ENCODE measurements at places on chromosomes 5 and 9. TPM values are rescaled to one million over a fixed set of nuclear protein-coding genes. Genes with fewer than 3 reads are reported as not detected.

DNA sequence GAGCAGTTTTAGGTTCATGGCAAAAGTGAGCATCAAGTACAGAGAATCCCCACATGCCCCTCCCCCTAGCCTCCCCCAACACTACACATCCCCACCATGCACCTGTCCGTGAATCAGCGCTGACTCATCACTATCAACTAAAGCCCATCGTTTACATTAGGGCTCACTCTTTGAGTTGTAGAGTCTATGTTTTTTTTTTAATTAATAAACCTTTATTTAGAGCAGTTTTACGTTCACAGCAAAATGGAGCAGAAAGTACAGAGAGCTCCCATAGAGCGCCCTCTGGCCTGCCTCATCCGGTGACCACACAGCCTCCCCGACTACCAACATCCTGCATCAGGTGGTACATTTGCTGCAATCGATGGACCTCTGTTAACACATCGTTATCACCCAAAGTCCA is 47.9 kb upstream of the UNC5A start:
- H3K4me1 ChIP-seq = no peaks in the 10 kb centered on the region
- H3K4me3 ChIP-seq = no peak overlapping the region
- no peak overlapping the region for H3K27ac ChIP-seq
- H3K27me3 ChIP-seq = peaks cover 54% of the 10 kb centered on the region
- no peaks in the 10 kb centered on the region for H3K36me3 ChIP-seq
- DNase-seq = no peak

DNA sequence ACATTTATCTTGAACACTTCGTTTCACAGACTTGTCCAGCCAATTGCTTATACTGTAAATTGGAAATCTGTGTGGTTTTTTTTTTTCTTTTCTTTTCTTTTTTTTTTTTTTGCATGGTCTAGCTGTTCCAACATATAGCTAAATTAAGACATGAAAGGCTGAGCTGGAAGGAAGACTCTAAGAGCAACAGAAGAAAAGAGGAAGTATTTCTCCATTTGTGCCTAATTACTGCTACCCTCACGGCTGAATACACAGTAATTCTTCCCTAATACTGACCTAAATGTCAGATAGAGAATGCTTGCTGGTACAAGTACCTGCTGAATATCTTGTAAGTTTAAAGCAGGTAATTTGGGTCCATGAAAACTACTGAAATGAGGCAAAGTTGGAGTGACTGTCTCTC is 11.0 kb upstream of the HAPLN1 start:
- H3K4me3 ChIP-seq = no peak overlapping the region
- no peaks in the 10 kb centered on the region for H3K36me3 ChIP-seq
- no peak for DNase-seq
- H3K27me3 ChIP-seq = no peaks in the 10 kb centered on the region
- no peaks in the 10 kb centered on the region for H3K4me1 ChIP-seq

DNA sequence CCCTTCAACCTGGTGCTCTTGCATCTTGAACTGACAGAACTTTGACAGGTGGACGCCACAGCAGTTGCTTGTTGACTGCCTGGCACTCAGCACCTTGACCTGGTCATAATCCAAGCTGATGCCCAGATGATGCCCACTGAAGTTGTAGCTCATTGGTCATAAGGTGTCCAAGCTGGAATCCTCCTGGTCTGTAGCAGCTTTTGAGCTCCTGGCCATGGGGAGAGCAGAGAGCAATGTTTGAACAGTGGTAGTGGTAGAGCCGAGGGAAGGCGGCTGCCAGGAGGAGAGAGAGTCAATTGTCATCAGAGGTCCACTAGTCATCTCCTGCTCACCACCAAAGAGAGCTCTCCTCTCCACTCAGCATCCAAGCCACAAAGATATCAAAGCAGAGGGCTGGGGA is 23.3 kb downstream of the CSF2 start:
- DNase-seq = no peak
- H3K27me3 ChIP-seq = peaks cover 5% of the 10 kb centered on the region
- H3K27ac ChIP-seq = no peak overlapping the region
- H3K36me3 ChIP-seq = no peaks in the 10 kb centered on the region
- no peaks in the 10 kb centered on the region for H3K4me1 ChIP-seq
- H3K4me3 ChIP-seq = no peak overlapping the region

DNA sequence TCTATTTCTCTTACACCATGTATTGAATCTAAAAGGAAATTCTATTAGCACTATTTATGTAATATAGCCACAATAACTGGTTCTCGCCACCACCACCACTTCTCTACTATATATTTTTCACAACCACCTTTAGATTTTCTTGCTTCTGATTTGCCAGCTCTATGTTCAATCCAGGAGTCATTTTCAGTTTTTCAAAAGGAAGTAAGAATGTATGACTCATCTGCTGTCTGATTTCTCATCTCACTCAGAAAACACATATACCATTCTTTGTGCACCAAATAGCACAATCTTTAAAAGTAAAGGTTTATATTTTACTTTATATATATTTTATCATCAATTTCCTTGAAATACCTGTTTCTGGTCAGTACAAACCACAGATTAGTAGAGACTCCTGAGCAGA is 1127.5 kb downstream of the TAF11L14 start:
- H3K36me3 ChIP-seq = no peaks in the 10 kb centered on the region
- H3K27me3 ChIP-seq = no peaks in the 10 kb centered on the region

DNA sequence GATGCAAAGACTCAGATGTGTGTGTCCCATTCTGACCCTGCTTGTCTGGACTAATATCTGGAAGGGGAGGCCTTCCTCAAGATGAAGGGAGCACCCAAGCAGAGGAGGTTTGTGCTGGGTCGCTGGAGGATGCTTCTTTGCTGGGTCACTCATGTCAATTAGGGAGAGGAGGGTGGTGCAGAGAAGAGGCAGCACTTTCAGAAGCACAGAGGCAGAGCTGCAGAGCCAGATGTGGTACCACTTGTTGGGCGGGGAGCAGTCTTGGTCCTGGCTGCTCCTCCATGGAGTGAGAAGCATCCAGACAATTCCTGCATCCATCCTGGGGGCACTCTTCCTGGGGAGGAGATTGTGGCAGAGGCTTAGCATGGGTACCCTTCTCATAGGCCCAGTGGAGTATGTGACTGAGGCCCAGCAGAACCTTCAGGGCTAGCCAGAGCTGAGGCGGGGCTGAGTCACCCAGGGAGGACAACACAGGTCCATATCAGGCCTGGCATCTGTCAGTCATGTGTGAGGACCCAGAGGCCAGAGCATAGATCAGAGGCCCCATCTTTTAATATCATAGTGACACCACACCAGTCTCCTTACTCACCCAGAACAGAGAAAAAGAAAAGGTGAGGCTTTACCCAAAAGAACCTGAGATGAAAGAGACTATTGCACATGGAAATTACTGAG is 59.8 kb downstream of the TNFSF15 start:
- no peaks in the 10 kb centered on the region for H3K36me3 ChIP-seq
- no peak overlapping the region for H3K4me3 ChIP-seq
- H3K4me1 ChIP-seq = peaks cover 7% of the 10 kb centered on the region
- no peak overlapping the region for H3K27ac ChIP-seq
- H3K27me3 ChIP-seq = no peaks in the 10 kb centered on the region
- no peak for DNase-seq

The MAMDC4 gene
- 22.6 TPM for total RNA-seq

The FOXD4 gene
- total RNA-seq = 0.35 TPM

GRCh38 chr9:2469681-2470221 is 151.8 kb upstream of the VLDLR start:
- H3K27me3 ChIP-seq = no peaks in the 10 kb centered on the region
- peaks cover 32% of the 10 kb centered on the region for H3K4me1 ChIP-seq

- DNase-seq = no peak
- no peak overlapping the region for H3K4me3 ChIP-seq
- H3K36me3 ChIP-seq = no peaks in the 10 kb centered on the region
- no peak overlapping the region for H3K27ac ChIP-seq
- H3K4me1 ChIP-seq = no peaks in the 10 kb centered on the region
Observed at GRCh38 chr9:32738501-32739172, 44.7 kb upstream of the TMEM215 start.

DNA sequence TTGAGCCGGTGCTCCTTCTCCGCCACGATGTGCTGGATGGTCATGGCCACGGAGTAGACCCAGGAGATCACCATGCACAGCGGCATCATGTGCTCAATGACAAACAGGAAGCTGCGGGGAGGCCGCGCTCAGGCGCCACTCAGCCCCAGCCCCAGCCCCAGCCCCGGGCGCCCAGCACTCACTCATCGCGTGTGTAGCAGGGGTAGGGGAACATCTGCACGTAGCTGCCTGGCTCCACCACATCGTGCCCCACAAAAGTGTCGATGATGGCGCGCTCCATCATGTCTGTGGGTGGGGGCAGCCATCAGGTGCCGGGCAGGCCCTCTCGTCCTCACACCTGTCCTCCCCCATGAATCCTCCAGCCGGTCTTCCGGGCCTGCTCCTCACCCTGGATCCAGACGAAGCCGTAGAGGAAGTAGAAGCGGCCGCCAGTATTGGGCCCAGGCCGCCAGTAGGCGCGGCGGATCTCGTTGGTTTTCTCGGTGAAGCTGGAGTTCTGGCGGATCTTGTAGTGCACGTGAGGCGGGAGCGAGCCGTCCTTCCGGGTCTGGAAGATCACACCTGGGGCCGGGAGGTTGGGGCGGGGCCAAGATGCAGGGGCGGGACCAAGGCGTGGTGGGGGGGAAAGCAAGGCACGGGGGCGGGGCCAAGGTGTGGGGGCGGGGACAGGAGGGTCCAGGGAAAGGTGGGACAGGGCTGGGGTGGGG is 10.1 kb downstream of the ABCA2 start:
- DNase-seq = no peak
- H3K27me3 ChIP-seq = no peaks in the 10 kb centered on the region
- no peak overlapping the region for H3K27ac ChIP-seq
- H3K4me3 ChIP-seq = no peak overlapping the region
- no peaks in the 10 kb centered on the region for H3K4me1 ChIP-seq

DNA sequence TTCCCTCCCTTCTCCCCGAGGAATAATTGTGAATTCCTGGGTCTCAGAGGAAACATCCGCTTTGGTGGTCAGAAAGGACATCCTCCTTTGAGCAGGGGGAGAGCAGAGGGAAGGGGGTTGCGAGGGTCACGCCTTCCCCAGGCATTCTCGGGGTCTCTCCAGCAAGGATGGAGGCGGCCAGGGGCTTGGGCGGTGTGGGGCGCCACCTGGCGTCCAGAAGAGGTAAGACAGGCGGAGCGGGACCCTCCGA is 129.1 kb downstream of the KCNIP1 start:
- peak overlapping the region; percentile 95 for H3K27ac ChIP-seq
- H3K4me1 ChIP-seq = peaks cover 28% of the 10 kb centered on the region
- DNase-seq = peak; percentile 69
- H3K36me3 ChIP-seq = no peaks in the 10 kb centered on the region
- H3K27me3 ChIP-seq = peaks cover 20% of the 10 kb centered on the region

GRCh38 chr9:109253637-109254284 is 67.1 kb downstream of the EPB41L4B start:
- H3K27me3 ChIP-seq = no peaks in the 10 kb centered on the region
- H3K4me1 ChIP-seq = peaks cover 3% of the 10 kb centered on the region
- peaks cover 4% of the 10 kb centered on the region for H3K36me3 ChIP-seq
- H3K4me3 ChIP-seq = no peak overlapping the region
- no peak overlapping the region for H3K27ac ChIP-seq

GRCh38 chr9:34375901-34376595 is 650 bp downstream of the MYORG start:
- no peak overlapping the region for H3K27ac ChIP-seq
- no peak for DNase-seq
- peaks cover 7% of the 10 kb centered on the region for H3K36me3 ChIP-seq
- peaks cover 34% of the 10 kb centered on the region for H3K27me3 ChIP-seq

The ZBED3 gene
- 25.8 TPM for total RNA-seq

The SPINK5 gene
- total RNA-seq = 19.8 TPM

- no peaks in the 10 kb centered on the region for H3K36me3 ChIP-seq
- no peaks in the 10 kb centered on the region for H3K27me3 ChIP-seq
- H3K27ac ChIP-seq = peak overlapping the region; percentile 12
- H3K4me1 ChIP-seq = peaks cover 20% of the 10 kb centered on the region
Observed at GRCh38 chr9:127983847-127984289, 3.1 kb upstream of the EEIG1 start.

GRCh38 chr5:158224253-158224652 is 365.3 kb upstream of the CLINT1 start:
- no peaks in the 10 kb centered on the region for H3K4me1 ChIP-seq
- H3K27me3 ChIP-seq = peaks cover 16% of the 10 kb centered on the region
- H3K4me3 ChIP-seq = no peak overlapping the region
- DNase-seq = no peak
- no peaks in the 10 kb centered on the region for H3K36me3 ChIP-seq

GRCh38 chr9:123345567-123345955 is 10.4 kb upstream of the CRB2 start:
- no peaks in the 10 kb centered on the region for H3K36me3 ChIP-seq
- H3K27ac ChIP-seq = peak overlapping the region; percentile 68
- H3K4me3 ChIP-seq = no peak overlapping the region
- DNase-seq = no peak

- no peaks in the 10 kb centered on the region for H3K4me1 ChIP-seq
- no peak overlapping the region for H3K27ac ChIP-seq
- peaks cover 72% of the 10 kb centered on the region for H3K27me3 ChIP-seq
- DNase-seq = peak; percentile 83
- no peaks in the 10 kb centered on the region for H3K36me3 ChIP-seq
Observed at GRCh38 chr9:34899535-34900158, 58.4 kb upstream of the PHF24 start.

The PKD2L2 gene
- total RNA-seq = not detected

- peak; percentile 59 for DNase-seq
- no peak overlapping the region for H3K4me3 ChIP-seq
- H3K27ac ChIP-seq = no peak overlapping the region
- no peaks in the 10 kb centered on the region for H3K27me3 ChIP-seq
Observed at GRCh38 chr5:119435436-119436132, 16.7 kb upstream of the HSD17B4 start.

The PRR16 gene
- total RNA-seq = 2.7 TPM

- H3K27me3 ChIP-seq = no peaks in the 10 kb centered on the region
- peaks cover 7% of the 10 kb centered on the region for H3K4me1 ChIP-seq
- H3K36me3 ChIP-seq = peaks cover 18% of the 10 kb centered on the region
- DNase-seq = no peak
Observed at GRCh38 chr9:131525643-131526565, 5.2 kb downstream of the UCK1 start.

GRCh38 chr5:150075806-150076205 is 10.5 kb downstream of the CSF1R start:
- H3K36me3 ChIP-seq = no peaks in the 10 kb centered on the region
- H3K27ac ChIP-seq = no peak overlapping the region
- no peaks in the 10 kb centered on the region for H3K27me3 ChIP-seq
- peak; percentile 34 for DNase-seq

The FCN2 gene
- total RNA-seq = not detected

GRCh38 chr5:97531549-97531948 is 348.5 kb upstream of the RIOK2 start:
- no peak overlapping the region for H3K4me3 ChIP-seq
- no peak overlapping the region for H3K27ac ChIP-seq
- no peak for DNase-seq
- no peaks in the 10 kb centered on the region for H3K27me3 ChIP-seq

- no peaks in the 10 kb centered on the region for H3K4me1 ChIP-seq
- no peak overlapping the region for H3K4me3 ChIP-seq
- H3K36me3 ChIP-seq = peaks cover 6% of the 10 kb centered on the region
- H3K27me3 ChIP-seq = no peaks in the 10 kb centered on the region
Observed at GRCh38 chr5:57066924-57067596, 106.8 kb upstream of the GPBP1 start.

The FAM153A gene
- not detected for total RNA-seq

GRCh38 chr9:121860213-121860612 is 208.8 kb downstream of the DAB2IP start:
- H3K4me3 ChIP-seq = no peak overlapping the region
- no peaks in the 10 kb centered on the region for H3K36me3 ChIP-seq

All from mesothelial cell of epicardium (in vitro differentiated cells).